Activated CD4-positive, alpha-beta T cell treated with anti-CD3 and anti-CD28 coated beads, Interleukin-2, amount 10 ng/mL, durations not matched to agents 7 days and 5 days (primary cell): ENCODE measurements at places on chromosomes 1 and 21.
A peak's percentile ranks its signal among the peaks of the same experiment; 100 is the strongest.

DNA sequence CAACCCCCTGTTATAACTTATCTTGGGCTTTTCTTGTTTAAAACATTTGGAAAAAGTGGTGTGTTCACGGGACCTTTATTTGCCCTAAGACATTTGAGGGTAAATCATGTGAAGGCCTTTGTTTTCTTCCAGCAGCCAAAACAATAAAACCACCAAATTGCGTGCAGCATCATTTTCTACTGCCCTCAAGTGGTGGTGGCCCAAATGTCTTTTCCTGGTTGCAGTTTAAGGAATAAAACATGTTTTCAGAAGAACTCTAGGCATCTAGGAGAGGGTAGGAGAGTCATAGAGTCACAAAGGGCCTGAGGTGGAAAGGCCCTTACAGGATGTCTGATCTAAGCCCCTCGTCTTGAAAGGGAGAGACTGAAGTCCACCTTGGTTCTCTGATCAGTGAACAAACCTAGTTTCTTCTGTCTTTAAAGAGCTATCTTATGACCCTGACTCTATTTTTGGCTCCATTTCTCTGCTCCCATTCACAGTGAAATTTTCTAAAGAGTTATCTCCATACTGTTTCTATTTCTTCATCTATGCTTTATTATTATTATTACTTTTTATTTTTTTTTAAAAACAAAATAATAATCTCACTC is 16.0 kb upstream of the EPS15 start:
- peak; percentile 46 for DNase-seq
- H3K27ac ChIP-seq, result no peak overlapping the region
- H3K36me3 ChIP-seq, result no peaks in the 10 kb centered on the region
- peaks cover 11% of the 10 kb centered on the region for H3K4me1 ChIP-seq
- H3K27me3 ChIP-seq, result no peaks in the 10 kb centered on the region

DNA sequence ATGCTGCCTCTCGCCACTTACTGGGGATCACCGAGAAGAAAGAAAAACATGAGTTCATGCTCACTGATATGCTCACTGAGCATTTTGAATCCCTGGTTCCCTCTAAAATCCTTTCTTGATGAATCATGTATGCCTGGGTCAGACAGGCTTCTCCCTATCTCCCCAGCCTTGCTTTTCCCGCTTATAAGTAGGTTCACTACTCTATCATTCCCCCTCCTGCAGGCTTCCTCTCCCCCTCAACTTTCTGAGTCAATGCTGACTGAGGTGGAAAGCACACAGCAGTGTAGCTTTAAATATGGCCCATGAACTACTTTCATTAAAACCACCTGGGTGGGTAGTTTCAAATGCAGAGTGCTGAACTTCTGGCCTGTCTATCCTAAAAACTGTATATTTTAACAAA is 41.7 kb downstream of the FMO4 start:
- no peak overlapping the region for H3K27ac ChIP-seq
- no peak overlapping the region for H3K4me3 ChIP-seq
- peaks cover 2% of the 10 kb centered on the region for H3K27me3 ChIP-seq
- DNase-seq, result no peak
- H3K36me3 ChIP-seq, result no peaks in the 10 kb centered on the region

- no peak overlapping the region for H3K4me3 ChIP-seq
- H3K4me1 ChIP-seq, result peaks cover 57% of the 10 kb centered on the region
- H3K27ac ChIP-seq, result no peak overlapping the region
- no peak for DNase-seq
- peaks cover 6% of the 10 kb centered on the region for H3K36me3 ChIP-seq
Observed at GRCh38 chr1:64539781-64540218, 69.9 kb downstream of the CACHD1 start.

- no peak overlapping the region for H3K27ac ChIP-seq
- no peaks in the 10 kb centered on the region for H3K36me3 ChIP-seq
- no peaks in the 10 kb centered on the region for H3K27me3 ChIP-seq
Observed at GRCh38 chr1:3011127-3011526, 10.1 kb upstream of the ACTRT2 start.

DNA sequence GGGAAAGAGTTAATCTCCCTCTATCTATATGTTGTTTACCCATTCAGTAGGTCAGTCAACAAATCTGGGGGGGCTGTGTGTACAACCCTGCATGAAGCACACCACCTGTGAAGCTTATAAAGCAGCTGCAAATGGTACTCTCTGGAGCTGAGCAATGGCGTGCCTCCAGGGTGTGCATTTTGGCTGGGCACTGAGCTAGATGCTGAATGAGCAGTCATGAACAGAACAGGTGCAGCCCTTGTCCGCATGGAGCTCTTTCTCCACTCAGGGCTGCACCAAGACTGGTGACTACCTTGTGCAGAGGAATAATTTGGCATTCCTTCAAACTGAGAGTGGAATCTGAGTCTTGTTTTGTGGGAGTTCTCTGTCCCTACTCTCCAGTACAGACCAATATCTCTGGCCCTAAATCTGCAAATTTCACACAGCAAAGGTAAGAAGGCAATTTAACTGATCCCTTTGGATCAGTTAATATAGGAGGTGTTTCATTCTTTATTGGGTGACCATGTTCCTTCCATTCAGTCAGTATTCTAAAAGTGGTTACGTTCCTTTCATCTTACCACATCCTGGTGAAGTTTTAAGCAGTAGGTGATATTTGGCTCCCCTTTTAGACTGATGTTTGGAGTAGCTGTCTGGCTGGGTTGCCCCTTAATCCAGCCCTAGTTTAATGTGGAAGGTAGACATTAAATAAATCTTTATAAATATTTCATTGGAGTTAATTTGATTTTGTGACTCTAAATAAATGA is 76.0 kb downstream of the GPR88 start:
- no peak overlapping the region for H3K4me3 ChIP-seq
- no peaks in the 10 kb centered on the region for H3K36me3 ChIP-seq
- H3K27me3 ChIP-seq, result peaks cover 9% of the 10 kb centered on the region
- peaks cover 20% of the 10 kb centered on the region for H3K4me1 ChIP-seq
- H3K27ac ChIP-seq, result peak overlapping the region; percentile 79

DNA sequence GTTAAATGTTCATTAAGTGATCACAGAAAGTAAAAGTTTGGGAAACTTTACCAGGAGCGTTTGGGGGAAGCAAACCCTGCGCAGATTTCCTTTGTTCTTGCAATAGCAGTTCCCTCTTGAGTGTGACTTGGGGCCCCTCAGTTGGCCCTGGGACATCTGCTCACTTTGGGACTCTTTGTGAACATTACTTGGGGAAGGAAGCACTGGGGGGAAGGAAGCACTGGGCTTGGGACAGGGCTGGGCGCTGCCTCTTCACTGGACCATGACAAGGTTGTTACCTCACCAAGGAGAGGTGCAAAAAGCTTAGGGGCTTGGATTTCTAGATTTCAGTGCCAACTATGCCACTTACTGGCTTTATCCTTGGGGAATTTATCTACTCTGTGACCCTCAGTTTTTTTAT is 63.5 kb downstream of the ETS2 start:
- no peak overlapping the region for H3K4me3 ChIP-seq
- no peaks in the 10 kb centered on the region for H3K36me3 ChIP-seq
- peaks cover 17% of the 10 kb centered on the region for H3K27me3 ChIP-seq

DNA sequence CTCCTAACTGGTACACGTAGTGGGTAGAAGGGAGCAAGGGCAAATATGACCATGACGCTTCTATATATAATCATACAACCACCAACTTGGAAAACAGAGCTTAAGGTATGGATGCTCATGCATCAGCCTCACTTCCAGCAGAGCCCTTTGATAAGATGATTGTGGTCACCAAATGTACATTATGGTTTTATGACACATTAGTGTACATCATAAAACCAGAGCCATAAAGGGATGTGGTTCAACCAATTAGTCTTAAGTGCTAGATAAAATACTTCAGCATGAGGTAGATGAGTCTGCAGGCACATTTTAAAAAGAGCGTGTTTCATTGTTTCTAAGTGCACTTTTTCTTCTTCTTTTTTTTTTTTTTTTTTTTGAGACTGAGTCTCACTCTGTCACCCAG is 43.7 kb downstream of the NIBAN1 start:
- H3K27ac ChIP-seq, result no peak overlapping the region
- no peaks in the 10 kb centered on the region for H3K27me3 ChIP-seq
- H3K4me3 ChIP-seq, result no peak overlapping the region
- H3K36me3 ChIP-seq, result peaks cover 32% of the 10 kb centered on the region
- no peak for DNase-seq
- peaks cover 5% of the 10 kb centered on the region for H3K4me1 ChIP-seq

DNA sequence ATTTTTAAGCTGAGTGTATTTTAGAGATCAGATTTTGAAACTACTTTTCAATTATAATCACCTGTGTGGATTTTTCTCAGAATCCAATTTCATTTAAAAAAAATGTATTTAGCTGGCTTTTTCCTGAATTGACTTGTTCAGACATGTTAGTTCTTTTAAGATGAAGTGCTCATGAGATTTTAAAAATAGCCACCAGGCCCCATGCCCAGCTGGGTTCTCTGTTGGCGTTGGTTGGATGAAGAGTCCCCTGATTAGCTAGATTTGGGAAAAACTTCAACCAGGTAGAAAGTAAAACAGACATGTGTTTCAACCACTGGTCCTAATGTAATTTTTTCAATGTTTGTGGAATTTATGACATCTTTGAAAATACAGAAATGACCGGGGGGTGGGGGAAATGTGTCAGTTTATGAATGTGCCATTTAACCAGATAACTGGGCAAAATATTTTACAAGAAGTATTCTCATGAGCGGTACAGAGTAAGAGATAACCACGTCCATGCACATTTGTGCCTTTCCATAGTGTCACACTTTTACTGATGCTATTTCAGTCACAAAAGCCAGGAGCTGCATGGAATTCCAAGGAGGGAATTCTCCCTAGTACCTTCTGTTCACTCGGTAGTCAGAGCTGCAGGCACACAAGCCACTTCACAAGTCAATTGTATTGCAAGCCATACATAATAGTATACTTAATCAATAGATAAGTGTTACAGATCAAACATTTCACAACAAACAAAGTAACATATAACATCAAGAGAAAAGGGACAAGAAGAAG is 51.1 kb downstream of the KCNK1 start:
- H3K4me3 ChIP-seq, result no peak overlapping the region
- H3K27ac ChIP-seq, result no peak overlapping the region
- H3K27me3 ChIP-seq, result no peaks in the 10 kb centered on the region

DNA sequence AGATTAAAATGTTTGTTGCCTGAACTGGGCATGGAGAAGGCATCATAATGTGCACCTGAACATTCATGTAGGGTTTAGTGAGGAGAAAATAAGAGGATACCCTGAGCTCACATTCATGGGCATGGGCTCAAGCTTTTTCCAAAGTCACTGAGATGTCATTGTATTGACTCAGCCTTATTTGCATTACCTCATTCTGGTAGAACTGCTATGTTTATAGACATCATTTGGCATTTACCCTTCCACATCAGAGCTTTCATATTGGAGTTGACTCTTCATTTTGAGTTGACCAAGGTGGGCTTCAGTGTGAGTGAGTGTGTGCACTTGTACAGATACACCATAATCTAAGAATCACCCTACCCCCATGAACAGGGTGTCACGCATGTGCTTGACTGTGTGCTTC is 143.2 kb downstream of the PBX1 start:
- no peak for DNase-seq
- no peak overlapping the region for H3K4me3 ChIP-seq
- H3K27me3 ChIP-seq, result no peaks in the 10 kb centered on the region
- no peaks in the 10 kb centered on the region for H3K4me1 ChIP-seq
- no peak overlapping the region for H3K27ac ChIP-seq
